Transverse colon (tissue), 4 donors: ENCODE measurements at places on chromosomes 3 and 15. TPM values are rescaled to one million over a fixed set of nuclear protein-coding genes. Genes with fewer than 3 reads are reported as not detected.

OXTR gene
- 0.27 TPM for total RNA-seq

DNA sequence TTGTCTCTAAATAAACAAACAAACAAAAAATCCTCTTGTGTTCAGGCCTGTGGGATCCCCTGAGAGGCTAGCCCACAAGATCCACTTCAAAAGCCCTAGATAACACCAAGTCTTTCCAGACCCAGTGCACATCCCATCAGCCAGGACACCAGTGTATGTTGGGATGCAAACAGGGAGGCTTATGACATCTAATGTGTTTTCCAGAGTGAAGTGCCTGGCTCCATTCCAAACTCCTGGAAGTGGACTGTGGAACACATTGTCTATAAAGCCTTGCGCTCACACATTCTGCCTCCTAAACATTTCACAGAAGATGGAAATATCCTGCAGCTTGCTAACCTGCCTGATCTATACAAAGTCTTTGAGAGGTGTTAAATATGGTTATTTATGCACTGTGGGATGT, 57.0 kb downstream of the MLH1 start:
- DNase-seq = no peak

EAF1 gene
- total RNA-seq = 31.1 TPM

LCTL gene
- total RNA-seq = not detected

DNA sequence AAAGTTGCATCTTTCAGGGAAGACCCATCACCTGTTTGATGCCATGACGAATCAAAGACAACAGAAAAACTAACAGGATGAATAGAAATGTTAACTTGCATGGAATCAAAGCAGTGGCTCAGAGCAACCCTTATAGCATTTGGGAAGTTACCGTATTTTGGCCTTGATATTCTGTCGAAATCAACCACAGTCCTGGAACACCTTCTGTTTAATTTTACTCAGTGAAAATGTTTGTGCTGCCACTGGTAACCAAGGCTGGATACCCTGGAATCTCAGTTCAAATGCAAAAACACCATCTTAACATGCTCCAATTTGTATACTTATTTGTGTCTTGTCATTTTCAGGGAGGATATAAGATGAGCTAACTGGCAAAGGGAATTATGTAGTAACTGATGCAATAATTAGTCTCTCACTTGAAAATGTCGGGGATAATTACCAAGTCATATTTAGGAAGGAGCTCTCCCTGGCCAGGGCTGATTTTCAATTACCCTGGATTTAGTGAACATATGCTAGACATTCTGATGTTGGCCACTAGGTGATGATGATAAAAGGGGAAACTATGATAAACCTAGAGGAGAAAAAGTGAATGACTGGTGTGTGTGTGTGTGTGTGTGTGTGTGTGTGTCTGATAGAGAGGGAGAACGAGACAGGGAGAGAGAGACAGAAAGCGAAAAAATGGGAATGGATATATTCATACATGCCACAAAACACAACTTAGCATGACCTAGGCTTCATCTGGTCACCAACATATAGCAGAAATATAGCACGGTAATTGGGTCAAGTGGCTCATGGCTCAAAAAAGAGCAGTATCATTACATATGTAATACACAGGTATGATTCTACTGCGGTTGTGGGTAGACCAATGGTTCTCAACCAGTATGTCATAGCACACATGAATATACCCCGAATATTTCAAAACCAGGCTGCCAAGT, 19.0 kb upstream of the PRICKLE2 start:
- no peak for DNase-seq

DNA sequence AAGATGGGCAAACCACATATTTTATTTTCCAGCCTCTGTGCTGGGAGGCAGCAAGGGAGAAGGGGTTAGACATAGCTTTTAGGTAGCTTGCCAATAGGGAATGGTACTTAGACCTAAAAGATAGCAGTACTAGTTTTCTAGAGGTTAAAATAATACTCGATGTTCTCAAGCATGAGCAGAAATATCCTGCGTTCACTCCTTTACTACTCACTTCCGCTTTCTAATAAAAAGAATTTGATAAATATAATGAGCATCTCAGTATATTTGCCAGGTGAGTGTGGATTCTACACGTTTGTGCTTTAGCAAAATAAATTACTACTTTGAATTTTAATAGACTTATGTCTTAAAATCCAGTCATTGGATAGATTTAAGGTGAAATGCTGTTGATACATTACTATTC, 39.4 kb upstream of the CD47 start:
- DNase-seq = no peak

DNA sequence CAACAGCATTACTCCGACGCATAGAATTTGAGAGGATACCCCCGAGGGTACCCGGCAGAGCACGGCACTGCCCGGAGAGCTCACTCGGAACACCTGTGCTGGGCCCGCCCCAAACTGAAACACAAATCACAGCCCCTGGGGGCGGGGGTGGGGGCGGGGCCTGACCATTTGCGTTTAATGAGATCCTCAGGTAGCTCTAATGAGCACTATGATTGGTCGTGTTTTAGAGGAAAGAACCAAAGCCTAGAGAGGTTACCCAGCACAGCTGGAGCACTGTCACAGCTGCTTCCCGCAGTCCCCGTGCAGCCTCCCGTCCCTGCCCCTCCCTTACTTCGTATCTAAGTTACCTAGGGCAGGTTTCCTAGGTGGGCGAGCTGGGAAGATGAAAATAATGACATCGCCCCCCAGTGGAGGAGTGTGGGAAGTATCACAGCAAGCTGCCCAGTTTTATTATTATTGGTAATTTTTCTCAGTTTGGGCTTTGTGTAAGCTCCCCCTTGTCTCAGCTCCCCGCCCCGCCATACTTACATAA, 187.1 kb downstream of the PDE8A start:
- DNase-seq = peak; percentile 57

- no peak for DNase-seq
Measured at GRCh38 chr15:58410353-58410752, 21.4 kb upstream of the LIPC start.

DNA sequence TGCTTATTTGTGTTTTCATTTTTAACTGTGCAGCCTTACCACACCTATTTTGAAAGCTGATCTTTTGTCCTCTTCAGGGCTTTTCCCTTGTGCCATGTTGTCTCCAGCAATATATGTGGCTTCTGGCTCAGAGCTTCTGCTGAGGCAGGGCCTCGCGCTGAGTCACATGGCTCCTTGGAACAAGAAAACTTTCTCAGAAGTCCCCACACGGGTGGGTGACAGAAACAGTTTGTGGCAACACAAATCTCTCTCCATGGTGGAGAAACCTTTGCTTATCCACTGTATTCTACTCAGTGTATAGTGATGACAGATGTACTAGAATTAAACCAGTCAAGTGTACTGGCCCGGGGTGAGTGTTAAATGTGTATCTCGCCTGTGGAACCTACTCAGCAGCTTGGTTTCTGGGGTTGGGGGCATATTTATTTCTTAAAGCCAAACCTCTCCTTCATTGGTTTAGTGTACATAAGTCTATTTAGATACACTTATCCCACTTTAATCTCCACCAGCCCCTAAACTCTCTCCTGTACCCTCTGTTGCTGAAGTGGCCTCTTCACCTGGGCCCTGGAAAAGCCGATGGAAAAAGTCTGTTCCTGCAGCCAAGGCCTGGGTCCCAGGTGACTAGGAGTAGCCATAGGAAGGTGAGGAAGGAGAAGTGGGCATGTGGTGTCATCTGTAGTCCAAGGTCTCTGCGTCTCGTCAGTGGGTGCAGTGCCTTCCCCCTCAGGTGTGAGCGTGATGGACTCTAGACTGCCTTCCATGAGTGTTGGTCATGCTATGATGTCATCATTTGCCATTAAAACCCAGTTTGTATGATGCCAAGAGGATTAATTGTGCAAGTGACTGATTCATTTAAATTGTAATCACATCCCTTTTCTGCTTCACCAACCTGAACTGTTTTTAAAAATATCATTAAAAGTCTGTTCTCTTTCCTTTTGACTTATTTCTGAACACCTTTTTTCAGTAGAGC, 3.2 kb upstream of the FBXL22 start:
- DNase-seq = no peak

DNA sequence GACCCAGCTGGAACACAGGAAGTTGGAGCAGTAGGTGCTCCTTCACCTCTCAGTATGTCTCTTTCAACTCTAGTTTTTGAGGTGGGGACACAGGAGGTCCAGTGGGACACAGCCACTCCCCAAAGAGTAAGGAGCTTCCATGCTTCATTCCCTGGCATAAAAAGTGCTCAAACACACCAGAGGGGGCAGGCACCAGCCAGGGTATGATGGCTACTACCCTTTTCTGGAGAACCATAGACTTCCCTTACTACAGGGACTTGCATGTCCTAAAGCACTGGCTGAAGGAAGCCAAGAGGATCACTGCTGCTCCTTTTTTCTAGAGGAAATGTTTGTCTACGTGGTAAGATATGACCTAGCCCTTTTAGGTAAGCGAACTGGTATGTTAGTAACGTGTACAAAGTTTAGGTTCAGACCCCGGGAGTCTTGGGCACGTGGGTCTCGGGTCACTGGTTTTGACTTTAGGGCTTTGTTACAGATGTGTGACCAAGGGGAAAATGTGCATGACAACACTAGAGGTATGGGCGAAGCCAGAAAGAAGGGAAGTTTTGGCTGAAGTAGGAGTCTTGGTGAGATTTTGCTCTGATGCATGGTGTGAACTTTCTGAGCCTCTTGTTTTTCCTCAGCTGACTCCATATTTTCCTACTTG, 11.9 kb downstream of the IL17RB start:
- no peak for DNase-seq

DNA sequence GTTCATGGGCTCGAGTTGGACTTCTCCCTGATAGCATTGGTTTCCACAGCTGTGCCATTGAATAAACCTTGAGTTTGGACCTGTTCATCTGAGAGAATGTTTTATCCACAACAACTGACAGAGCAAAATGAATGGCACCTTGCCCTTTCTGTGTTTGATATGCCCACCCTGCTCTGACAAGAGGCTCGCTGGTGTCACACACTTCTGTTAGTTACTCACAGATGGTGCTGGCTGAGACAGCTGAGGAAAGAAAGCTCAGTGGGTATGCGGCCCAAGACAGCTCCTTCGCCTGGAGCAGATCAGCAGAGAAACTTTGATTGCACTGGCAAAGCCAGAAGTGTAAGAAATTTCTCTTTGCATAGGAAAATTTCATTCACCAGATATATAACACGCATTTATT, 2.5 kb upstream of the CAPN3 start:
- no peak for DNase-seq

PTH1R gene
- not detected for total RNA-seq

CLRN1 gene
- 0.14 TPM for total RNA-seq

DNA sequence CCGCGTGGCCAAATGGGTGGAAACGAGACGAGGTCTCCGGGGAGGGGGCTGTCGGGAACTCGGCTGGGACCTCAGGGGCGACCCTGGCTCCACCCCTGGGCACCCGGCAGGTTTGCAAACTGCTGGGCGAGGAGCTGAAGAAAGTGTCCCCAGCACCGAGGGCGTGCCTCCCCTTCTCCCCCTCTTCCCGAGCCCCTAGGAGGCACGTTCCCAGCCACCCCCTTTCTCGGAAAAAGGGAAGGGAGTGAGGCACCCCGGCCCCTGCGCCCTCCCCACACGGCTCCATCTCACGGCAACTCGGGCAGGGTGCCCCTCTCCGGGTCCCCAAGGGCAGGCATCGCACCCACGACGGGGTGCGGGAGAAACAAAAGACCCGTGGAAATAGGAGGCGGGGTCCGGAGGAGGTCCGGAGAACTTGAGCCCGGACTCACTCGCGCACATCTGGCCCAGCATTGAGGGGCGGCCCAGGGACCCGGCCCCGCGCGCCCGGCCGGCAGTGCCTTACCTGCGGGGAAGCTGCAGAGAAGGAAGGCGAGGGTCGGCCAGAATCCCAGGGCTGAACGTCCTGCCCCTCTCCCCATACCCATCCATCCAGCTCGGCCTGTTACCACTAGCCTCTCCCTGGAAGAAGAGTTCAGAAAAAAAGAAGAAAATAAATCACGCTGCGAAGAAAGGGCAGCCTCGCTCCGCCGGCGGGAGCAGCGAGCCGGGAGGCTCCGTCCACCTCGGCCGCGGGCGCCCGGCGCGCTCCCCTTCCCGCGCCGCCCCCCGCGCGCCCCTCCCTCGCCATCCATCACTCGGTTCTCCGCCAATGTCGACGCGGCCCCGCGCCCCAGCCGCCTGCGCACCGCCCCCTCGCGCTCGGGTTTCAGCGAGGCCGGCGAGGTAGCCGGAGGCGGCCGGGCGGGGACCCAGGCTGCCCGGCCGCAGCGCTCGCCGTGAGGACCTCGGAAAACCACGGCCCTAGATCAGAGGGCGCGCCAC, 16.3 kb downstream of the RGMA start:
- peak; percentile 63 for DNase-seq

GRCh38 chr3:32487781-32488473, 14.7 kb downstream of the CMTM6 start:
- no peak for DNase-seq

DNA sequence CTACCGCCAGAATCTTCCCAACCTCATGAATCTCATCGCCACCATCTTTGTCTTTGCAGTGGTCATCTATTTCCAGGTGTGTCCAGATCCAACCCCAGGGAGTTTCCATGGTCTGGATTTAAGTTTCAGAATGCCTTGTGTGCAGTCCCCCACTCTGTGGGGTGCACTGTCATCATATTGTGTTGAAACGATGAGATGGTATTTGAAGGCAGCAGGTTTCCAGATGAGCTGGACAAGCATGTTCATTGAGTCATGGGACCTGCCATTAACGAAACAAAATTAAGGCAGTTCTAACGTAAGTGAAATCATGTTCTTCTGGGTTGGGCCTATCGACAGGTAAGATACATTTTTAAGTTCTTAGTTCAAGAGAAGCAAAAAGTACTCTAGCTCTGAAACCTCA, 12.7 kb downstream of the SEC61A1 start:
- no peak for DNase-seq

- DNase-seq = peak; percentile 28
Measured at GRCh38 chr3:45688194-45688881, 858 bp upstream of the SACM1L start.

- peak; percentile 82 for DNase-seq
Measured at GRCh38 chr15:58551764-58552504, 120.1 kb downstream of the LIPC start.

- no peak for DNase-seq
Measured at GRCh38 chr3:37309921-37310665, 135.7 kb upstream of the LRRFIP2 start.

DNA sequence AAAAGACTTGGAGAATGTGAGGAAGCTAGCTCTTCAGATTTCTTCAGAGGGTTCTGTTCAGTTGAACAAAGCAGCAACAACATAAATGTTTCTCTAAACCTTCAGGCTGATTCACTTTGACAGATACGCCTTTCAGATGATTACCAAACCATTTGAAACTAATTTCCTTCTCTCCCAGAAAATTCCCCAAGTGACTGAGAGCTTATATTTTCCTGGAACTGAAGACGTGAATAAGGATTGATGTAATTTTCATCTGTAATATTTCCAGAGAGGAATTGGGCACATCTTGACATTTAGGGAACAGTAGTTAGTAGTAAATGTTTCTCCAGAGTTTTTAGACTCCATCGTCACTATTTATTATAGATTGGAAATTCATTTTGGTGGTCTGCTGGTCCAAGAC, 108.6 kb upstream of the AADACL2 start:
- DNase-seq = no peak

DNA sequence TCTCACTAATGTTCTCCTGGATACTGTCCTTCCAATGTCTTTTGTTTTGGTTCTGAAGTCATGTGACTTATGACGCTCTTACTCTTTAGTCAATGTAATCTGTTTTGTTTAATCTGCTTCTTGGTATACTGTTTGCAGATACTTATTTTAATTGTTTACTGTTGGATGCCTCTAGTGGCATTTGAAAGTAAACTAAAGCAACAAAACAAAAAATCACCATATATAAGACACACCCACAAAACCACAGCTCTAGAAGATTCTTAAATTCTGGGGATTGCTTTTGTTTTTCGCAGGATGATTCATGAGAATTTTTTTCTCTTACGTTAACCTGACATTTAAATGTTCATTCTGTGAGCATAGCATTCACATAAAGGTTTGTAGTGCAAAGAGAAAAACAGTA, 16.8 kb downstream of the SLC25A26 start:
- no peak for DNase-seq

GRCh38 chr3:171456765-171457606, 3.2 kb downstream of the TNIK start:
- DNase-seq = no peak

XYLB gene
- 13.9 TPM for total RNA-seq
